ENCODE measurements at places on chromosomes 7 and 10.

DNA sequence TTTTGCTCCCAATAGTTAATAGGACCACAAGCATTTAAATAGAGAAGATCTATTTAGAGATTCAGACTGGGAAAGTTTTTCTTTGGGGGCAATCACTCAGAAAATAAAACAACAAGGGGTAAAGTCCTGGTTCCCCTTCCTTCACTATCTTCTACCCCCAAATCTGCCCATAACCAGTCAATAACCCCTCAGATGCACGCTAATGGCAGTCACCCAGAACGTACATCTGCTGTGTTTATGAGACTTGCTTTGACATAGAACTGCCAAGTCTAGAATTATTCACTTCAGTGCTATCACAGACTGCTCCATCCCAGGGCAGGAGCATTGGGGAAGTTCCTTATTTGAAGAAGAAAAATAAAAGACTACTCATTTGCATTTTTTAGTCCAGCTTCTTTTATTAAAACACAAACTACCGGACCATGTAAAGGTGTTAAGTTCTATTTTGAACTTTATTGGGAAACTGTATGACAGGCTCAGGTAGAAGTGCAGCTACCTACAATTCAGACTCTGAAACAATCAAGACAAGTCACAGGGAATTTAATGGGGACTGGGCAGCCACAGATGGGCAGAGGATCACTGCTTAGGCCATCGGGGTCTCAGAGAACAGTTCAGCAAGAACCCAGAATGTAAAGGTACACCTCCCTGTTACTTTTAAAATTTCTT, 38.4 kb downstream of the ANK3 start:
- no peak for DNase-seq

DNA sequence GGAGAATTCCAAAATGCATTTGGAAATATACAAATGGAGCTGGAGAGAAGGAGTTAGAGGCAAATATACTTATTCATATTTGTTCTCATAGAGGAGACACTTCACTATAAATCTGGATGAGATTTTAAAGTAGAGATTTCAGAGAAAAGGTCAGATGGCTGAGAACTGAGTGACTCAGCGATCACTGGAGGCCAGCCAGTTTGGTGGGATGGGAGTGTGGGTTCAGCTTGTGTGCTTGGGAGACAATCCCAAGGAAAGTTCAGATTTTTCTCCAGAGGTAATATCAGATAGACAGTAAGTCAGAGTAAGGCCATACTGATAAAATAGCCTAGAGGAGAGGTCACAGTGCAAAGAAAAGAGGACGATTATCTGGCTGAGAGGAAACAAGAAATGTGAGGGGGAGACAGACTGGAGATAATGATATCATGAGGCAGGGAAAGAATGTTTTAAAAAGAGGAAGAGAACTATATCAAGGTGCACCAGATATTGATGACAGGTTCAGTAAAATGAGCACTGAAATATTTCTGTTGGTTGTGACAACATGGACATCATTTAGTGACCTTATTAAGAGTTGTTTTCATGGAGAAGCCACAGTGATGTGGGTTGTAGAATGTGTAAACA, 67.0 kb downstream of the MDFIC start:
- DNase-seq = peak; percentile 62

- no peak for DNase-seq
These were observed 60.3 kb downstream of the RAB18 start for GRCh38 chr10:27564398-27564797.

DNA sequence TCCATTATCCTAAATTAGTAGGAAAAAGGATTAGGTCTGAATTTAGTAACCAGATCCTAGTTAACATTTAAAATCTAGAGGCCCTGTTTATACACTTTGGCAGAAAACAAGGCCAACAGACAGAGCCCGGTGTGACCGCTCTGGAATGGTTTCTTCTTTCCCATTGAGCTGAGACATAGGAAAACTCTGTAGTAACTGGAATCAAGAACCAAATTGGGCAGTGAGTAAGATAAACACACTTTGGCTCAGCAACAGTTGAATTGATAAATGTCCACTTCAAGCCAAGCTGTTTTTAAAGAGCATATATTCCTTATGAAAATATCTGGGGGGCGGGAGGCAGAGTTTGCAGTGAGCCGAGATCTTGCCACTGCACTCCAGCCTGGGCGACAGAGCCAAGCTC, 343.7 kb upstream of the SEMA3A start:
- DNase-seq = no peak

DNA sequence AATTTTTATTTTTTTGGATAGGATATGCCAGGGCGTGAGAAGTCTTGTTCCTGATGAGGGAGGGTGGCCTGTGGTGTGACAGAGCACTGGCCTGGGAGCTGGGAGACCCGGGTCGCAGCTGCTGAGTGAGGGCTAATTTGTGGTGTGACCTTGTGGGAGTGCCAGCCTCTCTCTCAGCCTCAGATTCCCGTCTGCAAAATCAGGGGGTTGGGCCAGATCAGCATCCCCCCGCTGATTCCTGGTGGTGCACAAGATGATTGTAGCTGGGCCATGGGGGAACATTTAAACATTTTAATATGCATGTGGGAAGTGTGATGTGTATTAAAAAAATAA, 14.9 kb downstream of the TSPAN15 start:
- no peak for DNase-seq

- DNase-seq = peak; percentile 55
These were observed 115.6 kb downstream of the TWIST1 start for GRCh38 chr7:19001854-19002253.

GRCh38 chr10:85578860-85579259, 787.7 kb downstream of the GRID1 start:
- no peak for DNase-seq

DNA sequence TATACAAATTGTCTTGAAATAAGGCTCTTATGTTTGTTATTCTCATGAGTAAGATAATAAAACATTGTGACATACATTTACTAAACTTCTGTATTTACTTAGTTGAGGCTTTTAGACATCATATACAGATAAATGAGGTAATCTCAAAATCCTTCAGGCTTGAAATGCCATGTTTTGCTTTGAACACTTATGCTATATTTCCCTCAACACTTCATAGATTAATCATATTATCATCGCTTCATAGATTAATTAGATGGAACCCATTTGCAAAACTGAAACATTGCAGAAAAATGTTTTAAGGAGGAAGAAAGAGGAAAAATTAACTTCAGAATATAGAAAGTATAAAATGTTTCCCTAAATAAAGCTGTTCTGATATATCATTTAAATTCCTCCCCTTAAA, 165.0 kb upstream of the CNTNAP2 start:
- DNase-seq = no peak

GRCh38 chr10:126060261-126060931, 164.0 kb downstream of the FANK1 start:
- peak; percentile 40 for DNase-seq

- DNase-seq = no peak
These were observed 45.7 kb downstream of the IMMP2L start for GRCh38 chr7:111516612-111517011.

GRCh38 chr10:69629897-69630650, at the start of gene FAM241B:
Gene FAM241B (plus strand): TSS chr10:69630247. CDS start chr10:69631744, 1,497 bp downstream.
- DNase-seq = peak; percentile 20

DNA sequence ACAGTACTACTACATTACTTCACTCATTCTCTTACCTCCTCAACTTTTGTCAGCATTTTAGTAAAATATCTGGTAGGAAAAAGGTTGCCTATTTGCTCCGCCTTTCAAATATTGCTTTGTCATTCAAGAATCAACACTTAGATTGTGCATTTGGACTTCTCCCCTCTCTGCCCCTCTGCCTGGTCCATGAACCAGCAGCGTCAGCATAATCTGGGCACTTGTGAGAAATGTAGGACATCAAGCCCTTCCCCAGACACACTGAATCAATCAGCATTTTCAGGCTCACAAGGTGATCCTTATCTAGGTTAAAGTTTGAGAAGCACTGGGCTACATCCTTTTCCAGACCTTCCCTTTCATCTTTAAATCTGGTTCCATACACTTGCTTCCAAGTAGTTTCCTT, 16.3 kb downstream of the SLC13A1 start:
- no peak for DNase-seq

DNA sequence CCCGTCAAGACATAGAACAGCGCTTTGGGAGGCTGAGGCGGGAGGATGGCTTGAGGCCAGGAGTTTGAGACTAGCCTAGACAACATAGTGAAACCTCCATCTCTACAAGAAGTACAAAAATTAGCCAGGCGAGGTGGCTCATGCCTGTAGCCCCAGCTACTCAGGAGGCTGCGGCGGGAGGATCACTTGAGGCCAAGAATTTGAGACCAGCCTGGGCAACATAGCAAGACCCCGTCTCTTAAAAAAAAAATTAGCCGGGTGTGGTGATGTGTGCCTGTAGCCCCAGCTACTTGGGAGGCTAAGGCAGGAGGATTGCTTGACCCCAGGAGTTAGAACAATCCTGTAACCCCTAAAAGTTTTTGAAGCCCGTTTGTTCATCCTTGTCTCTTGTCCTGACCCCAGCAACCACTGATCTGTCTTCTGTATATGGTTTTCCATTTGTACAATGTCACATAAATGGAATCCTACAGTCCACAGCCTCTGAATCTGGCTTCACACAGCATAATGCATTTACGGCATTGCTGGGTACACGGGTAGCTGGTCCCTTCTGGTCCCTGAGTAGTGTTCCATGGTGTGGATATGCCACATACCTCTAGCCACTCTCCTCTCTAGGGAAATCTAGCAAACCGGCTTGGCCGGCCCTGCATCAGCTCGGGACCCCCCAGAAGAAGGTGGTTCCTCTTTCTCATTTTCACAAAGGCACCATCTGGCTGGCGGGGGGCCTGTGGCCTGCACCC, 8.4 kb downstream of the GTF2IRD1 start:
- no peak for DNase-seq

GRCh38 chr7:53476566-53476965, 441.1 kb downstream of the POM121L12 start:
- DNase-seq = no peak

GRCh38 chr10:114448897-114449296, 44.6 kb upstream of the AFAP1L2 start:
- no peak for DNase-seq

DNA sequence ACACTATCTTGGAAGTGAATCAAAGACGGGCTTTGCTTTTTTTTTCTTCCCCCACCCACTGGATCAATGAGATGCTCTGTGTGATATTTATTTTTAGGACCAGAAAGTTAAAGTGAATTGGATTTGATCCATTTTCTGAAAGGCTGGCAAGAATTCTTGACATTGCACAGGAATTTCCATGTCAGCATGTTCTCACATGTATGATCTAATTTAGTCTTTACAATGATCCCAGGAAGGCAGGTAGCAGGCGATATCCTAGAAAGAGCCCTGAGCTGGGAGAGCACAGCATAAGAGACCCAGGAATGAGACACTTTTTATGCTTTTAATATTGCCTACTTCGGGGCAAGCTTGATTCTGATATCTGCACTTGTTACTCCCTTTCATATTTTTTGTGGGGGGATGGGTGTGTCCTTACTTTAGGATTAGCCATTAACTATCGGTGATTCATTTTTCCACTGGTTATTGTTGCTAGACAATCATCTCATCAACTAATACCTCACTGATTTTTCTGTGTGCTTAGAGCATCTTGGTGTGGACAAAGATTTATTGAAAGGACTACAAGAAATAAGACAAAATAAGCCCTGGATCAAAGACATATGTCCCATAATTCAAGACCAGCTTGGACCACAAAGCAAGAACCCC, 58.1 kb downstream of the NRP1 start:
- DNase-seq = no peak

DNA sequence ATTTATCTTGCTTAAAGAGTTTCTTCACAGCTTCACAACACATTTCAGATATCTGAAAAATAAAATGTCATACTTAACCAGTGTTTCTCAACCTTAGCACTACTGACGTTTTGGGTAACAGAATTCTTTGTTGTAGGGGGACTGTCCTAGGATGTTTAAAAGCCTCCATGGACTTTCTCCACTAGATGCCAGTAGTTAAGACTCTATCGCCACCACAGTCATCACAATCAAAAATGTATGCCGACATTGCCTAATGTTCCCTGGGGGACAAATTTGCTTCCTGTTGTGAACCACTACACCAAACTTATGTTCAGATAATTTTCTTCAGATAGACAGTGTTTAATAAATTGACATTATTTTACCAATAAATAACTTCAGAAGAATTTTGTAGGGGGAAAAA, 13.4 kb downstream of the NOC3L start:
- DNase-seq = peak; percentile 60

- DNase-seq = no peak
These were observed 44.8 kb downstream of the PRPF18 start for GRCh38 chr10:13631594-13631993.

DNA sequence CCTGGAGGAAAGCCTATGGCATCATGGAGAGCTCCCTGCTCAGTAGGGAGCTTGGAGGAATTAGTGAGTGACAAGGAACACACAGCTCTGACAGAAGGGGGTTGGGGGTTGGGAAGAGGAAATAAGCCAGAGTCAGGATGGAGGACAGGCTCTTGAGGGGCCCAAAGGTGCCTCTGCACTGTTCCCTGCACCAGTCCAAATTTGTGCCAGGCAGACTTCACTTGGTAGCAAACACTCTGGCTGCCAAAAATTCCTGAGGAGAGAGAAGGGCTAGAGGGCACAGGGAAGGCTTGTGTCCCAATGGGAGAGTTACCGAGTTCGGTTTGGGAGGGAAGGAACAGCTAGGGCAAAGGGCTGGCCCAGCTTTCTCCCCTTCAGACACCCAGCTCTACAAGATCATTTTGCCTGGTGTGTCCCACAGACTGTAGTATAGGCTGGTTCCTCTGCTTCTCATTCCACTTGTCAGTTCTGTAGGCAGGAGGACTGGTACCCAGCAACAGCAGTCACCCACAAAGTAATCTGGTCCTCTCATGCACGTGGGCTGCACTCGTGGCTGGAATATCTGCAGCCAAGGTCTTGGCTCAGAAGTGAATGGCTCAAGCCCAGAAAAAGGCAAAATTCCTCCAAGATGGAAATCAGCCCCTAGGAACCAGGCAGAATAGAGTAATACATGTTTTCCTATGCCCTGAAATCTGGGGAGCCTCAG, 8.0 kb upstream of the KCNIP2 start:
- peak; percentile 63 for DNase-seq

GRCh38 chr10:76727038-76727437, 910.6 kb downstream of the KCNMA1 start:
- no peak for DNase-seq

DNA sequence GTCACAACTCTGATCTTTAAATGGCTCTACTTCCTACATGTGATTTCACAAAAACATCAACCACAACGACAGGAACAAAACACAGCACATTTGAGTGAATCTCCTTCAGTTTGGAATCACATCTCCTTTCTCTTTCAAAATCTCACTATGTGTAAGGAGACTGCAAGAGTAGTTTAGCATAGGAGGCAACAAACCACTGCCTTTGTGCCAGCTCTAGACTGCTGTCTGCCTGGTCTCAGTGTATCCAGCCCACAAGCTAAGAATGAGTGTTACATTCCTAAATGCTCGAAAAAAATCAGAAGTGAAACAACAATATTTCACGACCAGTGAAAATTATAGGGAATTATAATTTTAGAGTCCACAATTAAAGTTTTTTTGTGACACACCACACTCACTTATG, 217.0 kb upstream of the STEAP4 start:
- DNase-seq = no peak

GRCh38 chr10:16586358-16587138, 64.9 kb upstream of the C1QL3 start:
- DNase-seq = no peak
